Activated CD4-positive, alpha-beta T cell treated with anti-CD3 and anti-CD28 coated beads, Interleukin-2, amount 50 U/mL, for 24 hours (primary cell): ENCODE measurements at places on chromosomes 6 and 20.

- no peak for DNase-seq
These were observed 5.2 kb downstream of the NAPB start for GRCh38 chr20:23415959-23416583.

DNA sequence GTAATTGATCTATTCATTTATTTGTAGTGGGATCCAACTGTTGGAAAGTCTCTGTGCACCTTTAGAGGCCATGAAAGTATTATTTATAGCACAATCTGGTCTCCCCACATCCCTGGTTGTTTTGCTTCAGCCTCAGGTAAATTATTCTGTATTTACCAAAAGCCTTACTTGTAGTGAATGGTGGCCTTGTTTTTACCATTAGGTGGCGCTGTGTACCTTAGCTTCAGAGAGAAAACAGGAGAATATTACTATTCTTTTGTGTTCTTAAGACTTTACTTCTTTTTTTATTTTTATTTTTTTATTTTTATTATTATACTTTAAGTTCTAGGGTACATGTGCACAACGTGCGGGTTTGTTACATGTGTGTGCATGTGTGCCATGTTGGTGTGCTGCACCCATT is 23.7 kb downstream of the PEX7 start:
- no peak for DNase-seq

DNA sequence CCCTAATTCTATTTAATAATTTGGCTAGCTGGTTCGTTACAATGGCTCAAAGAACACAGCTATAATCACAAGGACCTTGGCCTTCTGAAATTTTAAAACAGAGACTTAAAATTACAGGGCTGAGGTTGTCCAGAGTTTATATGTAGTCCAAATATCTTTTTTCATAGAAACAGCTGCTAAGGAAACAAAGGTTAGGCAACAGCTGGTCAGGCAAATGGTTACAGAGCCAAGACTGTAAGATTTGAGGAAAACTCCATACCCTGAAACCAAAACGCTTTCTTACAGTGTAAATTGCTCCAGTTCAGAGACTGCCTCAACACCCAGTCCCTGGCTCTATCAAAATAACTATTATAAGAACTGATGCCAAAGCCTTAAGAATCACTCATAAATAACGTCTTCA is 9.7 kb upstream of the ARHGAP18 start:
- DNase-seq = no peak

- no peak for DNase-seq
These were observed 221.8 kb upstream of the SOX4 start for GRCh38 chr6:21371676-21372171.

DNA sequence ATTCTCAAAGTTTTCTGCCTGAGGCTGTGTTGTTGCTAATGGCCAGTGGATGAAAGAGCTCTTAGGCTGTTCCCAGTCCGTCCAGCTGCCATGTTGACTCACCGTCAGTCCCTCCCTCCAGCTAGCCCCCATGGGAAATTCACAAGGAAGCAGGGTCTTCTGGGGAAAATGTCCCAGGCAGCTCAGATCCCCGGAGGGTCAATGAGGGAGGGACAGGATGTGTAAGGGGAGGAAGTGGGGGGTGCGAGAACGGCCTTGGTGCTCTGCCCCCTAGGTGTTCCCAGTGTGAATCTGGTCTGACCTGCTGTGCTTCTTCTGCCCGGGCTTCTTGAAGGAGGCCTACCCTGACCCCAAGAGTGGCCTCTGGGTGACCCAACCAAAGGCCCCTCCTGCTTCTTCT is 65.9 kb downstream of the CEBPB start:
- DNase-seq = no peak

- no peak for DNase-seq
These were observed 211.7 kb downstream of the LMBRD1 start for GRCh38 chr6:69584913-69585729.

DNA sequence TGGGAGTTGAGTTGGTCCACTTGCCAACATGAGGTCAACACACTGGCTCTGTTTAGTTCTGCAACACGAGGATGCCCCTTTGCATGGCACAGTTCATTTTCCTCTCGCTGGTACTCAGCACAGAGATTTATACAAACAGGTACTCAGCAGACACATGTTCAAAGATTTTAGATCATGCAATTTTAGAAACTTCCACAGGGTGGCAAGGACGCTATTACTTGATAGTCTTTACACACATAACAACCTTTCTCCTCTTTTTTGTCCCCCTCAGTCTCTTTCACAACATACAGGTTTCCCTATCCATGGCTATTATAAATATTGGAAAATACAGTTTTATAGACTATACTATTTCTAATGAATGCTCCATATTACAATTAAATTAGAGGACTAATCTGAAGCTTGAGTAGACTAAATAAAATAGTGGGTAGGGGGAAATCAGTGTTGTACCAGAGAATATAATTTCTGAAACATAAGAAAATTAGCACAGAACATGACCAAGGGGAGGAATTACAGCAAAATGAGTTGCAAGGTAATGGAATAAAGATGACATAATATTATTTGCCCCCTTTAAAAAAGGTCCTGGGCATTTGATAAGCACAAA is 331.8 kb upstream of the BTBD3 start:
- no peak for DNase-seq

DNA sequence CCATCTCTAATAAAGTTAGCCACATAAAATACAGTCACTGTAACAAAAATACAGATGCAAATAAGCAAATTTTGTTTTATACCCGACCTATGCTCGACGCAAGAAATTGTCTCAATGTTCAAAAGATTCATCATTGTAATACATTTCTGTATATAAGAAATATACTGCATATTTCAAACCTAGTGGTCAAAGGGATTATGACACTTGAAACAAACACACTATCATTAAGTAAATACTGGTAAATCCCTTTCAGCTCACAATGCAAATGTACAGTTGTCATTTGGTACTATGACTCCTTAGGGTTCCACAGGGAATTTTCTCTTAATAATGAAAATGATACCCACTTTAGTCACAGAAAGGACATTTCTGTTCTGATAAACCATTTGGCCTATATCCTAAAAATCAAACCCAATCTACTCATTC is 2.2 kb downstream of the HIVEP2 start:
- no peak for DNase-seq
